Prostate gland (tissue), 2 donors: ENCODE measurements at places on chromosomes 3 and 15.

- DNase-seq = no peak
Measured at GRCh38 chr3:126157083-126157768, 23.2 kb downstream of the ALDH1L1 start.

DNA sequence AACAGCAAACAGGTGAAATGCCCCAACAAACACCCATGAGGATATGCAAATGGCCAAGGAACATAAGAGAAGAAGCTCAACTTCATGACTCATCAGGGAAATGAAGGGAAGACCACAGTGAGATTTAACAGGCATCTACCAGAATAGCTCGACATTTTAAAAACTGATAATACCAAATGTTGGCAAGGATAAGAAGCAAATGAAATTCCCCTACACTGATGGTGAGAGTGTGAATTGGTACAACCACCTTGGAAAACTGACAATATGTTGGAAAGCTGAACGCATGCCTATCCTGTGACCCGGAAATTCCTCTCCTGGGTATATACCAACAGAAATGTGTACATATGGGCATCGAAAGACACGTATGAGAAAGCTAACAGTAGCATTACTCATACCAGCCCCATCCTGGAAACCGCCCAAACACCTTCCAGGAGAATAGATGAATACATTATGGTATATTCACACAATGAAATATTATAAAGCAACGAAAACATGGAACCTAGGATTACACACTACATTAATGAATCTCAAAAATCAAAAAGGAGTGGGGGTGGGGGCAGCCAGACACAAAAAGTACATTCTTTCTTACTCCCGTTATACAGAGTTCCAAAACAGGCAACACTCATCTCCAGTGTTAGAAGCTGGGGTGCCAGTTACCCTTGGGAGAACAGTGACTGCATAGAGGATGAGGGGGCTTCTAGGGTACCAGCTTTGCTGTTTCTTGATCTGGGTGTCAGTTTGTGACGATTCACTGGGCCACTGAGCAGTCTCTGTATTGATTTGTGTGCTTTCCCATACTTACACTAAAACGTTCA, 16.9 kb downstream of the RFTN1 start:
- DNase-seq = no peak

- DNase-seq = no peak
Measured at GRCh38 chr3:39166134-39166710, 12.8 kb upstream of the CSRNP1 start.

GRCh38 chr3:110736332-110736731, 335.3 kb upstream of the NECTIN3 start:
- DNase-seq = no peak

DNA sequence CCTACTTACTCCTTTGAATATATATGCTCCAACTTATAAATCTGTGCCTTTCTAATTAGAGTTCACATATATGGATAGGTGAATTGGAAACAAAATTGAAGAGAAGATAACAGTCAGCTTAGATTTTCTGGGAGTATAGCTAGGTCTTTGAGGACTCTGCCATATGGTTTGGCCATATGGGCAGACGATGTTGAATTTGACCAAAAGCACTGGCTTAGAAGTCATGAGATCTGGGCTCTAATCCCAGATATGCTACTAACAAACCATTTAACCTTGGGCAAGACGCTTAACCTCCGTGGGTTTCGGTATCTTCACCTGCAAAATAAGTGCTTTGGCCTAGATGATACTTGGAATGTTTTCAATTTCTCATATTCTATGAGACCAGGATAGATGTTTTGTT, 154.1 kb downstream of the LSAMP start:
- DNase-seq = no peak

DNA sequence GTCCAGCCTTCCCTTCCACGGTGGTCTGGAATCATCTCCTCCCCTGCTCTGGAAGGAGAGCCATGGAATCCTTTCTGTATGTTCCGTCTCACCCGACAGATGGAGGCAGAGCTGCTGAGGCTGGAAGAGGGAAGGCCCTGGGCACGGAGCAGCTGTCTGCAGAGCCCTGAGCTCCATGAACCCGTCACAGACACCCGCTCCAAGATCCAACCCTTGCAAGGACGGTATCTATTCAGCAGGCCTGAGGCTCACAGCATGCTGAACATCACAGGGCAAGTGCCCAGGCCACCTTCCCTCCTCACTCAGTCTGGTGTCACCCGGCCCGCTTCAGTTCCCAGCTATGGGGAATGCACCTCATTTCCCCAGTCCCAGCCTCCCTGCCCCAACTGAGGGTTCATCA, 103.9 kb downstream of the LRIG1 start:
- no peak for DNase-seq
